ENCODE measurements at places on chromosomes 7 and 10. TPM values are rescaled to one million over a fixed set of nuclear protein-coding genes. Genes with fewer than 3 reads are reported as not detected.

Gene CC2D2B
- total RNA-seq = not detected

Gene ZDHHC6
- total RNA-seq = 43.5 TPM

DNA sequence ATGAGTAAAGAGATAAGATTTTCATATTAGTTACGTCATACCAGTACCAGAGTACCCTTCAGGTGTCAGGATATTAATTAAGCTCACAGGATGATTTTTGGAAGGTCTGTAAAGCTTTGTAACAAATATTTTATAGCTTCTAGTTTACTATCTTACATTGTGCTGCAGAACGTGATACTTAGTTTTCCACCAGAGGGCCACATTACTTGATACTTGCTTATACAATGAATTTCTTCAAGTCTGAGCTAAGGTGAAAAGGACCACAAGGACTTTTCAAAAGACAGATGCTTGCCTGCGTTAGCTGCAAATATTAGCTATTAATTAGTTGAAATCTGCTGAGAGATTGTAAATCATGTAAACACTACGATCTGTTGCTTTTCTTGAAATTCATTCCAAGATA lies 12.2 kb downstream of the FOXP2 start:
- H3K4me3 ChIP-seq = no peak overlapping the region
- H3K4me1 ChIP-seq = peaks cover 7% of the 10 kb centered on the region
- H3K27ac ChIP-seq = no peak overlapping the region
- peak; percentile 17 for DNase-seq

DNA sequence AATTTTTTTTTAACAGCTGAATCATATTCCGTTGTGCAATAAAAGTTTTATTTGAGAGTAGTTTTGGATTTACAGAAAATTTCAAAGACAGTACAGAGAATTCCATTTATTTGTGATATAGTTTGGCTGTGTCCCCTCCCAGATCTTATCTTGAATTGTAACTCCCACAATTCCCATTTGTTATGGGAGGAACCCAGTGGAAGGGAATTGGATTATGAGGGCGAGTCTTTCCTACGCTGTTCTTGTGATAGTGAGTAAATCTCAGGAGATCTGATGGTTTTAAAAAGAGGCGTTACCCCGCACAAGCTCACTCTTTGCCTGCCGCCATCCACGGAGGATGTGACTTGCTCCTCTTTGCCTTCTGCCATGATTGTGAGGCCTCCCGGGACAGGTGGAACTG lies 228.0 kb upstream of the MAGI2 start:
- H3K27me3 ChIP-seq = no peaks in the 10 kb centered on the region
- no peak overlapping the region for H3K27ac ChIP-seq
- no peak overlapping the region for H3K4me3 ChIP-seq
- H3K4me1 ChIP-seq = no peaks in the 10 kb centered on the region
- no peak for DNase-seq

DNA sequence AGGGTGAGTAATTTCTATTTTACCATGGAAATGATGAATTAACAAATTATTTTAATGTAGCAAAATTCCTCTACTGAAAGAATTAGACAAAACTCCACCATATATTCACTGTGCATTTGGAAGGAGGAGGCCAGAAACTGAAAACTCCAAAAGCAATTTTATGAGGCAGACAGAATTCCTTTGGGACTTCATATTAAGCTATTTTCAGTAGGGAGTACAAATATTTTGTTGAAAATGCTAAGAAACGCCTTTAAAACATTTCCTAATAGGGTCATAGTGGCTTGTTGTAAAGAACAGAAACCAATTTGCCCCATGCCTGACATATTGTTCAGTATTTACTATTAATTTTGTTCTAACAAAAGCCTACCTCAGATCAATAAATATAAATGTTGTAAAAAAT lies 117.8 kb downstream of the TES start:
- no peaks in the 10 kb centered on the region for H3K27me3 ChIP-seq
- H3K4me1 ChIP-seq = no peaks in the 10 kb centered on the region
- DNase-seq = no peak
- H3K27ac ChIP-seq = no peak overlapping the region

Gene CXCL12
- total RNA-seq = not detected

DNA sequence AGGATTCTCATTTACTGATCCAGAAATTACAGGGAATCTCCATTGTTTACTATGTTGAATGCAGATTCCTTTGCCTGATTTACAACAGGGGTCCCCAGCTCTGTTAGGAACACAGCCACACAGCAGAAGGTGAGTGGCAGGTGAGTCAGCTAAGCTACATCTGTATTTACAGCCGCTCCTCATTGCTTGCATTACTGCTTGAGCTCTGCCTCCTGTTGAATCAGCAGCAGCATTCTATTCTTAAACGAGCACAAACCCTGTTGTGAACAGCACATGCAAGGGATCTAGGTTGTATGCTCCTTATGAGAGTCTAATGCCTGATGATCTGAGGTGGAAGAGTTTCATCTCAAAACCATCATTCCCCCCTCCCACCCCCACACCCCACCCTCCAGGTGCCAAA lies 23.3 kb upstream of the CELF2 start:
- H3K27ac ChIP-seq = no peak overlapping the region
- H3K36me3 ChIP-seq = no peaks in the 10 kb centered on the region
- no peaks in the 10 kb centered on the region for H3K27me3 ChIP-seq
- DNase-seq = no peak
- H3K4me3 ChIP-seq = no peak overlapping the region
